ENCODE measurements at places on chromosomes 3 and 15. TPM values are rescaled to one million over a fixed set of nuclear protein-coding genes. Genes with fewer than 3 reads are reported as not detected.

- DNase-seq: no peak
These were observed 10.5 kb downstream of the BTD start for GRCh38 chr3:15612001-15612400.

GRCh38 chr3:188198760-188199327, 44.9 kb downstream of the LPP start:
- no peak for DNase-seq

GRCh38 chr3:151107177-151107576, 21.7 kb downstream of the MED12L start:
- no peak for DNase-seq

GRCh38 chr3:197942956-197943556, 6.9 kb upstream of the RPL35A start:
- DNase-seq: peak; percentile 61

- no peak for DNase-seq
These were observed 25.2 kb upstream of the DOCK3 start for GRCh38 chr3:50649451-50649931.

DNA sequence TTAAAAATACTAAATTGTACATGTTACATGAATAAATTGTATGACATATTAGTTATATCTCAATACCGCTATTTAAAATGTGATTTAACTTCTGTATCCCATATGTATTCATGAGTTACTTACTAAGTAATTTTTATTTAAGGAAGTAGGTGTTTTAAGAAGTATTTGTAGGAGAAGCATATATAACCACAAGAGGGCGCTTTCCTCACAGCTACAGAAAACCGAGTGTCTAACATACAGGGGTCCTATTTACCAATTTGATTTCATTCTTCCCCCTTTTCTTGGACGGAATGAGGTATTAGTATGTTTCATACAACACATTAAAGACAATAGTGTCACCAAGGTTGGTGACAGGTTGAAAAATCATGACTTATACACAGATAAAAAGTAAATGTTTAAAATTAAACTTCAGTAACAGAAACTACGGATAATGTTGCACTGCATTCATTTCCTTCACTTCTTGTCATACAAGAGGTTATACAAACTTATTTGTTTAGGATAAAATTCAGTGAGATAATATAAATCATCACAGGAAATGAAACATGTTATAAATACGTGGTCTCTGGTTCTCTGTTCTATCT, 253.6 kb downstream of the MAGI1 start:
- peak; percentile 80 for DNase-seq

DNA sequence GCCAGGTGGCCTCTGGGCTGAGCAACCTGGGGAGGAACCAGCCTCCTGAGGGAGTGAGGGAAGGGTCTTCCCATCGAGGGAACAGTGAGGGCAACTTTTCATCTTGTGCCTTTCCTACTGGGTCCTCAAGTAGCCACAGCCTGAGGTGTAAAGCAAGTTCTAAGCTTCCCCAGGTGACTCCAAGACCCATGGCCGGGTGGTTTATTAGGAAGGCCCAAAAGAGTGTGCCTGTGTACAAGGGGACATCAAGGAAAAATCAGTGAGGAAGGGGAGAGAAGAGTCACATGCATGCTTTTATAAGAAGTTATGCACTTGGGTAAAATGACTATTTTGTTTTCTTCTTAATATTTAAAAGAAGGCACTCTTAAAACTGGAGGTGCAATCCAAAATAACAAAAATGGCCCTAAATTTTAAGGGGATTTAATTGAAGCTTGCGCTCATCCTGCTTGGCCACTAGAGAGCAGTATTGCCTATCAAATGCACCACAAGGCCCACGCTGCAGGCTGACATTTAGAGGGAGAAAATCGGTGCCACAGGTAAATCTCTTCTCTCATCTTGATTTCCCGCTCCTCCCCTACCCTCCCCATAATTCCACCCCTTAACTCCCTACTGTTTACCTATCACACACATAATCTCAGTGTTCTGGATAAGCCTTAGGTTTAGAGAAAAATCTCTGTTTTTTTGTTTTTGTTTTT, 6.7 kb downstream of the NANOGP8 start:
- DNase-seq: peak; percentile 72

- peak; percentile 51 for DNase-seq
These were observed 234.8 kb upstream of the WNT5A start for GRCh38 chr3:55721716-55722484.

DNA sequence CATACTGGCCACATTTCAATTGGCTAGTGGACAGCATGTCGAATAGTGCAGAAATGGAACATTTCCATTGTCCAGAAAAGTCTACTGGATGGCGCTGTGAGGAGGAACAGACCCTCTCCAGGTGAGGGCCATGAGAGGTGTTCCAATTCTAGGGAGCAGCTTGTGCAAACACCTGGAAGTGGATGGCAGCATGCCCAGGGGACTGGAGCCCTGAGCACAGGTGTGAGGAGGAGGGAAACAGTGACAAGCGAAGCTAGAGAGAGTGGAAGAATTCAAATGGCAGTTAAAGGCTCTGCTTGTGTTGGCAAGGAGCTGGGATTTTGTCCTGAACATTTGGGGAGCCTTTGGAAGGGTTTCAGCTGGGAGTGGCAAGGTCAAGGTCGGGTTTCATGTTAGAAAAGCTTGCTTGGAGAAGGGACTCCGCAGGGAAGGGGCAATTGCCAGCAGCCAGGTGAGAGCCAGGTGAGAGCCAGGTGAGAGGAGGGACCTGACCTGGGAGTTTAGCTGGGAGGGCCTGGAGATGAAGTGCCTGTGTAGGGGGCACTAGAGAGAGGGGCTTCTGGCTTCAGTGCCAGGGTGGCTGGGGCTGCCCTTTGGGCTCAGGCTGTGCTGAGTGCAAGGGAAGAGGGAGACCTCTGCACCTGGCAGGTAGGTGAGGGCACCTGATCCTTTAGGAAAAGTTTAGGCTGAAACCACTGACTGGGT, 93.8 kb downstream of the LINGO1 start:
- no peak for DNase-seq

GRCh38 chr3:112247900-112248299, 46.1 kb downstream of the SLC9C1 start:
- DNase-seq: no peak

GRCh38 chr3:139121513-139122220, 77.0 kb upstream of the PRR23C start:
- peak; percentile 73 for DNase-seq

DNA sequence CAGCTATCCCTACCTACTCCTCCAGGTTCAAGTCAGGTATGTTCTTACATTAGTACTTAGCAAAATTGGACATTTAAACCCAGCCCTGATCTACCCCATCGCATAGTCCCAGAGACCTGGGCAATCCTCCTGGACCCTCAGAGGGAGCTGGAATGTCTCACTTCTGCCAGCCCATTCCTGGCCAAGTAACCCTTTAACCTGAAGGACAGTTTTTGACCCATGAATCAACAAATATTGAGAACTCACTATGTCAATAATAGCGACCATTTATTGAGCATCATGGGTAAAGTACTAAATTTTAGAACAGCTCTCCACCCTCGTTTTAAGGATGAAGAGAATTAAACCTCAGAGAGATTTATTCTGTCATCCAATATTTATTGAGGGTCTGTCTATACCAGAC, 70.4 kb downstream of the RBPMS2 start:
- DNase-seq: no peak

- no peak for DNase-seq
These were observed 300.0 kb upstream of the CTNNB1 start for GRCh38 chr3:40899286-40899712.

GRCh38 chr3:143237077-143237627, 117.6 kb downstream of the CHST2 start:
- DNase-seq: no peak

- peak; percentile 55 for DNase-seq
These were observed 101.5 kb downstream of the FBLN2 start for GRCh38 chr3:13650210-13651056.

GRCh38 chr3:39146611-39147591, 6.5 kb downstream of the CSRNP1 start:
- peak; percentile 98 for DNase-seq

DNA sequence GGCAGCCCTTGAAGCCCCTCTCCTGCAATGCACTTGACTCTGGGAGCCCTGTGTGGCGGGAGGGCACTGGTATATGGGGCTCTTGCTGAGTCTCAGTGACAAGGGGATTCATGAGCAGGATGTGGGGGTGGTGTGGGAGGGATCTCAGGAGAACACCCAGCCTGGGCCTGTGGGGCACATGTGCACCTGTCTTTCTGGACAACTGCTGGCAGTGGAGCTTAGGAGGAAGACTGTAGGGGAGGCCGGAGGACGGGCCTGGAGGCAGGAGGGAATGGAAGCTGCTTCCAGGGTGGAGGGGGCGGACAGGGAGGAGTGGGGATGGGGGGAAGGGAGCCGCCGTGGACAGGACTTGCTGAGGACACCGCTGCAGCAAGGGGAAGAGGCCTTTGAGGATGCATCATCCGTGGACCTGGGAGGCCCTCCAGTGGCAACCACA, 10.8 kb upstream of the SNRPA1 start:
- no peak for DNase-seq

DNA sequence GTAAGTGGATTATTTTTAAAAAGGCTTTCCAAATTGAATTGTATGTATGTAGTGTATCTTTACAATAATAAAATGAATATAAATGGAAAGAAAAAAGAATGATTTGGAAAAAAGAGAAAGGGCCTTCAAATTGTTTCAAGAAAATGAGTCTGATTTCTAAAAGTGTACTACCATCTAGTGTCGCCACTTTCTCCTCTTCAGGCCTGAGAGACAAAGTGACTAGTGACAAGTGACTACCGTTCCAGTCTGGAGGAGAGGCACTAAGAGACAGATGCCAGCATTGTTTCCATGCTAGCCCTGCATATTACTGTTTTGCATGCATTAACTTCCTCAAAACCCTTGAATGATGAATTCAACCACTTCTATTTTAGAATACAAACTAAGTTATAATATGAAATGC, 39.3 kb downstream of the P3H2 start:
- DNase-seq: no peak

GRCh38 chr15:23645371-23646164, 2.1 kb downstream of the MAGEL2 start:
- no peak for DNase-seq

The ZNF80 gene
- not detected for total RNA-seq

The ABI3BP gene
- total RNA-seq: 4.2 TPM

The REC114 gene
- total RNA-seq: not detected

The CADPS gene
- not detected for total RNA-seq

The CDHR4 gene
- total RNA-seq: not detected

The ELL3 gene
- 1.7 TPM for total RNA-seq

The ALPK3 gene
- under 0.01 TPM for total RNA-seq

Measured in IMR-90 (cell line).